NCI-H1436 treated with DMSO at 0.1 percent for 48 hours (cell line): ENCODE measurements at places on chromosomes 2 and 18.

DNA sequence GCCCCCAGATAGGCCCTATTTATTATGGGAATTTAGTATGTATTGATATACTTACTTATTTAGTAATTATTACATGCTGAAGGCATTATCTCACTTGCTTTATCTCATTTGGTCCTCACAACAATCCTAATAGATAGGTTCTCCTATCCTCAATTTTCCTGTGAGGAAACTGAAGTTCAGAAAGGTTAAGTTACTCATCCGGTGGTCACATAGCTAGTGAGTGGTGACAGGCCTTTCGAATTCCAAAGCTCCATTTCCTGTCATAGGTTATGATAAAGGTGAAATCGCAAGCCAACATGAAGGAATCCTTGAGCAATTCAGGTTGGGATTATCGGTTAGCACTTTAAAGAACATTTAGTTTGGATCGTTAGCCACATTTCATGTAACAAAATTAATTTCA is 33.3 kb downstream of the NAB1 start:
- no peak for DNase-seq

DNA sequence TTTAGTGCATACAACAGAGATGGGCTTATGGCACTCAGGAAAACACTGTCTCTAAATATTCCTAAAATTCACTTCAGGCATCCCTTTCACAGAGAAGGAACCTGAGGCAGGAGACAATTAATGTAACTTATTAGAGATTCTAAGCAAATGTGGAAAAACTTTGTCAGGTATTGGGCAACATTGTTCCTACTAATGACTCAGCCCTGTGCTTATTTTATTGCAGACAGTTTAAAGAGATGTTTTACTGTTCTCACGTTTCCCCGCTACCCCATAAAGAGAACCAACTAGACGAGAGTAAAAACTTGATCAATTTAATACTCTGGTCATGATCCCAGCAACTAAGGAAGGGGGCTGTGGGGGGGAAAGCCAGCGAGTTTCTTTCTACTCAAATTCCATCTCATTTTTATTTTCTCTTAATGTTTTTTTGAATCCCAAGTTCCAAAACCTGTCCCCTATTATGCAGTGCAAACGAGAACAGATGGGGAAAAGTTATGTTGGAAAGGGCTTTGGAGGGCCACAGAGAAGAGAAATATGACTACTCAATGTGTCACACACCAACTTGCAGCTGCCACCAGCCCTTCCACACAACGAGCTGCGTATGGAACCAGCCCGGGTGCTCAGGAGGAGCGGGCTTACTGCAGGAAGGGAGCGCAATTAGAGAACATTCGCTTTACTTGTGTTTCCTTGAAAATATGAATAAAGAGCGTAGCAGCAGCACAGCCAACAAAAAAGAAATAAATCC is 18.7 kb upstream of the ACVR1 start:
- no peak for DNase-seq

- DNase-seq, result no peak
Observed at GRCh38 chr2:122077771-122078170, 322.3 kb downstream of the TSN start.

DNA sequence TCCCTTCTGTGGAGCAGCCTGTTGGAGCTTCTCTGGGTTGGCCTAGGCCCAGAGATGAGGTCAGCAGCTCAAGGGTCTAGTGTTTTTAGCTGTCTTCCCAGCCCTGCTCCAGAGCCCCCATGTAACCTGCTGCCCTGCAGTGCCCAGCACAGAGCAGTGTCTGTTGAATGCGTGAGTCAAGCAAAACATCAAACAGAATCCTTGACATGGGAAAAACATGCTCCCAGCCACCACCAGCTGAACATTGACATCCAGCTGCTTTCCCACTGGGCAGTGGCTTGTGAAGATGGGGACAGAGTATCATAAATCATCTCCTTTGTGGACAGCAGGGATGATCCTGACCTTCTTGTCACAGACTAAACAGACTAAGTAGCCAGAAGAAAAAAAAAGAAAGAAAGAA is 22.6 kb downstream of the IMPA2 start:
- DNase-seq, result no peak

DNA sequence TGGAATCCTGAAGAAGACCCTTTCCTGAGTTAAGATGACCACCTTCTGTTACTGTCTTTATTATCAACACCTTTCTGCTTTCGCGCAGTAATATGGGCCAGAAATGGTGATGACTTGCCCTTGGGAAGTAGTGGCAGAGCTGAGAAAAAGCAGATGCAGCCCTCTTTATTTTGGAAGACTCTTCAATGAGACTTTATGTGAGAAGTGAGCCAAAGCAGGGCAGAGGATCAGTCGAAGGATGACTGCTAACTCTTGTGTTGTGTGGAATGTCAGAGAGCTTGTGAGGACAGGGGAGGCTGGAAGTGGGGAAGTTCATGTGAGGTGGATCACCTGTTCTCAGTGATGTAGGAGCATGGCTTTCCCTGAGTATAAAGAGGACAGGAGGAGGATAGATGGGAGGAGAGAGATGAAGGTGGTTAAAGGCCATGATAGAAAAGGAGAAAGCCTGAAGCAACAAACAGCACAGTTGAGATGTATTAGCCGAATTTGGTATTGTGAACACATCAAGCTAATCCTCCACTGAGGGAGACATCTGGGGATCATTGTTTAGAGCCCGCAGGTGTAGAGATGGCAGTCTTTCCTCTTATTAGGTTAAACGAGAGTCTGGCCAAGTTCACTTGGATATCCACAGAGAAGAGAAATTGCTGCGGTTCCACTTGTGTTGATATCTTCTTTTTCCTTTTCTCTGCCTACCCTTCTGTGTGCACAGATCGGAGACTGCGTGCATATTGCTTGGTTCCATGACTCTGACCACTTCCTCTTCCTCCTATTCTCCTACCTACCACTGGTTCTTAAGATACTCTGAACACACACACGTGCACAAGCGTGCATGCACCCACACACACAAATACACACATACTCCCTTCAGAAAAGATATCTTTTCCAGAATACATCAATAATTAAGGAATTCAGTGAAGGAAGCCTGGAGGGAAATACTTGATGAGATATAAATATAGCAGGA is 67.4 kb downstream of the SLC9A2 start:
- no peak for DNase-seq

GRCh38 chr18:61957801-61958516 is 65.2 kb upstream of the RNF152 start:
- DNase-seq, result no peak

- DNase-seq, result no peak
Observed at GRCh38 chr18:32896776-32897547, 124.1 kb upstream of the KLHL14 start.

DNA sequence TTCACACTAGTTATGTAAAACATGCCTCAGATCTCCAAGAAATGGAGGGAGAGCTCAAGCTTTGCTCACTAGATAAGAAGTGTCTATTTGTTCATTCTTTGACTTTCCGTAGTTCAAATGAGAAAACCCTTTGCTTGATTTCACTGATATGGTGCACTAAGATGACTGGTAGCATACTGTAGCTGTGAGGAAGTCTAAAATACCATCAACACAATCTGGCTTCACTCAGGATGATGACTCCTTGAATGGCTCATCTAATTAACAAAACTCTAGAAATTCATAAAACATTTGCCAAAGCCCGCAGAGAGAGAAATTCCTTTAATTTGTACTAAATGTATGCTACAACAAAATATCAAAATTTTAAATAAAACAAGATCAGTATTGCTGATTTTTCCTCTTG is 152.8 kb upstream of the STK17B start:
- DNase-seq, result no peak

- DNase-seq, result no peak
Observed at GRCh38 chr2:5730386-5730785, 38.2 kb downstream of the SOX11 start.

- DNase-seq, result no peak
Observed at GRCh38 chr18:79570266-79571201, 109.1 kb upstream of the CTDP1 start.

DNA sequence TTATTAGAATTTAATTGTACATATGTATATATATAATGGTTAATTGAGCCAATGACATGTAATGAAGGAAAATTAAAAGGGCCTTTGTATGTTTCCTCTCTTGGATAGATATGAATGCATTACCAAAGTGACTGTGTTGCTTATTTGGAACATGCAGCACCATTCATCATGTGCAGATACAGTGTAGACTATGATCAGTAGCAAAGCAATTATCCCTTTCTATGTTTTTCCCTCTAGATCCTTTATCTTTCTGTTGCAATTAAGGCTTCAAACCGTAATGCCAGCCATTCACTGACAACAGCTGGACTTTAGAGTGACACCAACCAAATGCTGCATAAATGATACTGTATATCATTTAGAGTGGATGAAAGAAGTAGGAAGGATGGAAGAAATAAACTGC is 565.2 kb downstream of the NRXN1 start:
- no peak for DNase-seq

DNA sequence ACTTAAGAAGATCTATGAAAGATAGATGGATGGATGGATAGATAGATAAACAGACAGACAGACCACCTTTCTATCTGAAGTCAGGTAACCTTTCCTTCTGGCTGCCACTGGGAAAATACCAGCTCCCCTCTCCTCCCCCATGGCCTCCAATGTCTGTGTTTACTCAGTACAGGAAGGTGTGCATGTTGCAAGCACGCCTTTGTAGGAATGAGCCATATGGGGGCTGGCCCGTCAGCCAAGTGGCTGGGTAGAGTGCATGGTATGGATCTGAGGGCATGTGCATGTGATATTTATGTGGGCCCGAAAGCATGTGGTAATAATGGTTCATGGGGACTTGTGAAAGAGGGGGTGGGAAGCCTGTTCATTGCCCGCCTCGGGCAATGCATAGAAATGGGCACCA is 109.2 kb upstream of the FZD7 start:
- no peak for DNase-seq

DNA sequence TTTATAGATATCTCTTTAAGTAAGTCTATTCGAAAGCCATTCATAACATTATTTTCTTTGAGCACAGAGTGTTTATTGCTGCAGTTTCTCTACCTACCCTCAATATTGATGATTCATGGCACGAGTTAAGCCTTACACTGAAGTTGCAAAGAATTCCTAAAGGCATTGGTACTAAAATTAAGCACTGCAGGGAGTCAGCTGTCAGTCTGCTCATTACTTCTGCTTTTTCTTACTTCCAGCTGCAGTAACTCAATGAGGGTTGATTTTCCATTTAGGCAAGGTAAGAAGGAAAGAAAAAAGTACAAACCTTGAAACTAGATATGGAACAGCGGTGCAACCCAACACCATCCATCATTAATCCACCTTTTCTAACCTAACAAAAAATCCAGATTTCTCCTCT is 65.2 kb downstream of the RNF152 start:
- DNase-seq, result no peak

DNA sequence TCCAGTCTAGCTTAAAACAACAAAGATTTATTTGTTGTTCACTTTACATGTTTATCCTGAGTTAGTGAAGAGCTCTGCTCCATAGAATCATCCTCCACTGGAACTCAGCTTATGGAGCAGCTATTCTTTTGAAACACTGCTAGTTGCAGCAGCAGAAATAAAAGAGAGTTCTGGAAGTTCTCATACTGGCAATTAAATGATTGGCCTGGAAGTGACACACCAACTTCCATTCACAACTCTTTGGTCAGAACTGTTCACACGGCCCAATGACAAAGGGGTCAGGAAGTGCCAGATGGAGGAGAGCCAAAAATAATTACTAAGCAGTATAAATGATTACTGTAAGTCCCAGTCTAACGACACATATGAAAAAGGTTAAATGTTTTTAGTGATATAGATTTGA is 39.1 kb downstream of the FBXO11 start:
- no peak for DNase-seq

- DNase-seq, result no peak
Observed at GRCh38 chr2:29718076-29718686, 203.2 kb downstream of the ALK start.

DNA sequence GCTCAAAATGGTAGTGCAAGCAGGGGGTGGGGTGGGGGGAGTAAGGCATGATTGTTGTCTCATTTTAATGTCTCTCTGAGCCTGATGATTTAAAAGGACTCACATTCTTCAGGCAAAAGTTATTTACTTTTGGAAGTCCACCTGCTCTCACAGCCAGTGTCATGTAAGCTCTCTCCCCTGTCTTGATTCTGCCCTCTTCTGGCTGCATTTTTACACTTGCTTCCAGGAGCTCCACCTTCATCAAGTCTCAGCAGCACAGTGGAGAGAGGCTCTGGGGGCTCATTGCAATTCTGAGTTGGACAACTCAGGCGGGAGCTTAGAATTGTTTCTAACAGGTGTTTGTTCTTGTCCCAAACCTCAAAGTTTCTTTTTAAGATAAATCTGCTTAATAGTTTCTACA is 39.2 kb downstream of the GNAL start:
- DNase-seq, result no peak

GRCh38 chr2:20671736-20672080 is 4.8 kb downstream of the GDF7 start:
- no peak for DNase-seq

DNA sequence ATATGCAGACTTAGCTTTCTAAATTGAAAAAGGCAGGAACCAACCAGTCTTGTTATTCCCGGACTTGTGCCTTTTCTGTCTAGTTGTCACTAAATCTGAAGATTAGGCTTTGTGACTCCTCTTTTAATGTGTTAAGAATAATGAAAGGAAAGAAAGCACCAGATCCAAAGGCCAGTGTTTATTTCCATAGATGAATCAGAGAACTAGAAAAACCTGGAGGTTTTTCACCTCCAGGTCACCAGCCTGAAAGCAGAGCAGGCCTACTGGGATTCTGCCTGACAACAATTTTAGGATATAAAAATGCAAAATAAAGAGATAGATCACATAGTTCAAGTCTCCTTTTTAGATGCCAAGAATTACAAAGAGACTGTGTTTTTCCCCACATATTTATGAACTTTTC is 160.4 kb downstream of the GULP1 start:
- DNase-seq, result no peak

GRCh38 chr18:53894675-53895442 is 329.6 kb downstream of the MBD2 start:
- no peak for DNase-seq

DNA sequence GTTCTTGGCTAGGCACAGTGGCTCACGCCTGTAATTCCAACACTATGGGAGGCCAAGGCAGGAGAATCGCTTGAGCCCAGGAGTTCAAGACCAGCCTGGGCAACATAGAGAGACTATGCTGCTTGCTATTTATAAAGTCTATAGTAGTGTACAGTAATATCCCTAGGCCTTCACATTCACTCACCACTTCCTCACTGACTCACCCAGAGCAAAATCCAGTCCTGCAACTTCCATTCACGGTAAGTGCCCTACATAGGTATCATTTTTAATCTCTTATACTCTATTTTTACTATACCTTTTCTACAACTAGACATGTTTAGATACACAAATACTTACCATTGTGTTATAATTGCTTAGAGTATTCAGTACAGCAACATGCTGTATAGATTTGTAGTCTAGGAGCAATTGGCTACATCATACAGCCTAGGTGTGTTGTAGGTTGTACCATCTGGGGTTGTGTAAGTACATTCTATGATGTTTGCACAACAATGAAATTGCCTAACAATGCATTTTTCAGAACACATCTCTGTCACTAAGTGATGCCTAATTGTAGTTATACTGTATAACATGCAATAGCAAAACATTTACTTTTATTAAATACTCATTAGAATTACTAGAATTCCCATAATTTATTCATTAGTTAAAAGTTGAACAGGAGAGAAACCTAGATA is 8.8 kb downstream of the DHX57 start:
- no peak for DNase-seq
